Breast epithelium (tissue), 4 donors: ENCODE measurements at places on chromosomes 1 and 21. TPM values are rescaled to one million over a fixed set of nuclear protein-coding genes. Genes with fewer than 3 reads are reported as not detected.

GRCh38 chr1:44947774-44948311 is 38.6 kb downstream of the EIF2B3 start:
- no peak for DNase-seq
- no peaks in the 10 kb centered on the region for H3K27me3 ChIP-seq
- H3K36me3 ChIP-seq = no peaks in the 10 kb centered on the region
- peak overlapping the region; percentile 56 for H3K27ac ChIP-seq

GRCh38 chr1:91282695-91283420 is 121.8 kb downstream of the HFM1 start:
- no peaks in the 10 kb centered on the region for H3K36me3 ChIP-seq
- H3K27ac ChIP-seq = no peak overlapping the region
- H3K4me1 ChIP-seq = no peaks in the 10 kb centered on the region
- no peak overlapping the region for H3K4me3 ChIP-seq

DNA sequence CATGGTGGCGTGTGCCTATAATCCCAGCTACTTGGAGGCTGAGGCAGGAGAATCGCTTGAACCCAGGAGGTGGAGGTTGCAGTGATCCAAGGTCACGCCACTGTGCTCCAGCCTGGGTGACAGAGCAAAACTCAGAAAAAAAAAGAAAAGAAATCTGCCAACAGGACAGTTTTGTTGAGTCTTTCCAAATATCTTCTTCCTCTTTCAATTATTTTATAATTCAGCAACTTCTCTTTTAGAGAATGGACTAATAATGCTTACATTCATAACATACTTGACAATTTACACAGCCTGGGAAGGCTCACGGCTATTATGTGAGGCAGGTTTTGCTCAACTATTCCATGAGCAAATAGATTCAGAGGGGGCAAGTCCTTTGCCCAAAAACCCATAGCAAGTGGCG is 18.1 kb downstream of the CNR2 start:
- H3K27ac ChIP-seq = no peak overlapping the region
- no peaks in the 10 kb centered on the region for H3K4me1 ChIP-seq
- no peaks in the 10 kb centered on the region for H3K36me3 ChIP-seq
- H3K27me3 ChIP-seq = no peaks in the 10 kb centered on the region
- no peak overlapping the region for H3K4me3 ChIP-seq

GRCh38 chr1:18913065-18913835 is 10.9 kb upstream of the ALDH4A1 start:
- peaks cover 5% of the 10 kb centered on the region for H3K4me1 ChIP-seq
- peak; percentile 85 for DNase-seq
- H3K27ac ChIP-seq = peak overlapping the region; percentile 33
- no peaks in the 10 kb centered on the region for H3K27me3 ChIP-seq
- H3K4me3 ChIP-seq = peak overlapping the region; percentile 10
- no peaks in the 10 kb centered on the region for H3K36me3 ChIP-seq

- H3K36me3 ChIP-seq = no peaks in the 10 kb centered on the region
- H3K4me1 ChIP-seq = no peaks in the 10 kb centered on the region
- no peak overlapping the region for H3K27ac ChIP-seq
- no peak overlapping the region for H3K4me3 ChIP-seq
These were observed 115.9 kb downstream of the TM2D1 start for GRCh38 chr1:61609040-61609439.

- H3K27me3 ChIP-seq = no peaks in the 10 kb centered on the region
- H3K36me3 ChIP-seq = no peaks in the 10 kb centered on the region
- H3K27ac ChIP-seq = peak overlapping the region; percentile 70
- no peak for DNase-seq
These were observed 42.2 kb upstream of the GOLT1A start for GRCh38 chr1:204255966-204256365.

DNA sequence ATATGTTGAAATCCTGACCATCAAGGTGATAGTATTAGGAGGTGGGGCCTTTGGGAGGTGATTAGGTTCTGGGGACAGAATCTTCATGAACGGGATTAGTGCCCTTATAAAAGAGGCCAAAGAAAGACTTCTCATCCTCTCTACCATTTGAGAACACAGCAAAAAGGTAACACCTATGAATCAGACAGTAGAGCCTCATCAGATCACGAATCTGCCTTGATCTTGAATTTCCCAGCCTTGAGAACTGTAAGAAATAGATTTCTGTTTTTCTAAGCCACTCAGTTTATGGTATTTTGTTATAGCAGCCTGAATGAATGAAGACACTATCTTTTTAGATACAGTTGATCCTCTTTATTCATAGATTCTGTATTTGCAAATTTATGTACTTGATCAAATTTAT is 206.9 kb upstream of the EDN2 start:
- H3K4me1 ChIP-seq = no peaks in the 10 kb centered on the region
- no peaks in the 10 kb centered on the region for H3K36me3 ChIP-seq
- no peaks in the 10 kb centered on the region for H3K27me3 ChIP-seq
- H3K27ac ChIP-seq = no peak overlapping the region
- H3K4me3 ChIP-seq = no peak overlapping the region

DNA sequence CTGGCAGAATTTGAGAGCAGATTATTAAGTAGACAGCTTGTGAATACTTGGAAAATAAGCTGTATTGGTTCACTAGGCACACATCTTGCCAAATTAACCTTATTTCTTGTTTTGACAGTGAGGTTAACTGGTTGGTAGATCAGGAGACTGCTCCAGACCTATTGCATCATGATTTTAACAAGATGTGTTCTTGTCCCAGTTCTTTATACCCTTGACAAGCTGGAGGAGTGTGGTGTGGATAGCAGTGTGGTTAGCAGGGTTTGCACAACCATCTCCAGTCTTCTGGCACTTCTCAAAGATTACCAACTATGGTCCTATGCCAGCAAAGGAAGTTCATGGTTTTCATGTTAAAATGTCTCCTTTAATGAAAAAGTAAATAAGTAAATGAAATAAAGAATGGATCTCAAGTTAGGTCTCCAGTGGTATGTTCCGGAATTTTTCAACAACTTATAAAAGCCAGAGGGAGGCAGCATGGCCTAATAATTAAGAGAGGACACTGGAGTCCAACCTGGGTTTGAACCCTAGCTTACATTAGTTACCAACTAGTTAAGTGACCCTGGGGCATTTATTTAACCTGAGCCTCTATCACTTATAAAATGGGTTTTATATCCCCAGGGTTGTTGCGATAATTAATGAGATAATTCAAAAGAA is 34.1 kb downstream of the DDX20 start:
- H3K27ac ChIP-seq = peak overlapping the region; percentile 9
- no peak for DNase-seq
- H3K36me3 ChIP-seq = no peaks in the 10 kb centered on the region
- H3K27me3 ChIP-seq = no peaks in the 10 kb centered on the region

- no peak for DNase-seq
- no peaks in the 10 kb centered on the region for H3K27me3 ChIP-seq
- no peaks in the 10 kb centered on the region for H3K4me1 ChIP-seq
- no peak overlapping the region for H3K27ac ChIP-seq
- no peak overlapping the region for H3K4me3 ChIP-seq
- H3K36me3 ChIP-seq = no peaks in the 10 kb centered on the region
These were observed 77.3 kb upstream of the GALNT2 start for GRCh38 chr1:229989591-229990248.

- no peaks in the 10 kb centered on the region for H3K27me3 ChIP-seq
- no peak for DNase-seq
- no peaks in the 10 kb centered on the region for H3K36me3 ChIP-seq
- no peaks in the 10 kb centered on the region for H3K4me1 ChIP-seq
- no peak overlapping the region for H3K27ac ChIP-seq
These were observed 11.6 kb downstream of the ST6GALNAC3 start for GRCh38 chr1:76086109-76086508.

DNA sequence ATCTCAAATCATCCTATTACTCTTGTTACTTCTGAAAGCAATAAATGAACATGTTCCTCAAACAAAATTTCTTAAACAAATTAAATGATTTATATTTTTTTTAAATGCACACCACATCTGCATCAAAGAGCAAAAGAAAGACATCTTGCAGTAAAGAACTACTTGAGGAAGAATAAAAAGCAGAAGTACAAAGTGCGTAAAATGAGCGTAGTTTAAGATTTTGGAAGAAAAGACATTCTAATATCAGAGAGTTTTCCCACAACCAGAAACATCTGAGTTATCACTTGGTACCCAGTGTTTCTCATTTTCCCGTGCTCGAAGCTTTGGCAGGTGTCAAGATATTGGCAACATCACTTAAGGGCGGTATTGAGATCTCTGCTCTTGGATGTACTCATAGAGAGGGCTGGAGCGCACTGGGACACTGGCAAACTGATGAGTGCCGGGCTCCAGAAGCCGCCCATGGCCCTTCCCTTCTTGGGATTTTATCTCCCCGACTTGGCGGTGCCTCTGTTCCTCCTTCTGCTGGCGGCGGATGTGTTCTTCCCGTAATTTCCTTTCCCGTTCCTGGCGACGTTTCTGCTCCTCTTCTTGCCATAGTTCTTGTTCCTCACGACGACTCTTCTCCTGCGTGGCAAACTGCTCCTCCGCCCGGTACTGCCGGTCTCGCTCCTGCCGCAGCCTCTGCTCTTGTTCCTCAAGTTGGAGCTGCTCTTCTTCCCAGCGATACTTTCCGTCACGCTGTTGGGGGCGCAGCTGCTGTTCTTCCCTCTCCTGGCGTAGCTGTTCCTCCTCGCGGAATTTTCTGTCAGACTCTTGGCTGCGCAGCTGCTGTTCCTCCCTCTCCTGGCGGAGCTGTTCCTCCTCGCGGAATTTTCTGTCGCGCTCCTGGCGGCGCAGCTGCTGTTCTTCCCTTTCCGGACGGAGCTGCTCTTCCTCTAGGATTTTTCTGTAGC is 7.9 kb downstream of the TCHH start:
- DNase-seq = no peak
- H3K4me3 ChIP-seq = peak overlapping the region; percentile 67
- H3K4me1 ChIP-seq = peaks cover 3% of the 10 kb centered on the region
- H3K36me3 ChIP-seq = no peaks in the 10 kb centered on the region
- peaks cover 93% of the 10 kb centered on the region for H3K27me3 ChIP-seq

DNA sequence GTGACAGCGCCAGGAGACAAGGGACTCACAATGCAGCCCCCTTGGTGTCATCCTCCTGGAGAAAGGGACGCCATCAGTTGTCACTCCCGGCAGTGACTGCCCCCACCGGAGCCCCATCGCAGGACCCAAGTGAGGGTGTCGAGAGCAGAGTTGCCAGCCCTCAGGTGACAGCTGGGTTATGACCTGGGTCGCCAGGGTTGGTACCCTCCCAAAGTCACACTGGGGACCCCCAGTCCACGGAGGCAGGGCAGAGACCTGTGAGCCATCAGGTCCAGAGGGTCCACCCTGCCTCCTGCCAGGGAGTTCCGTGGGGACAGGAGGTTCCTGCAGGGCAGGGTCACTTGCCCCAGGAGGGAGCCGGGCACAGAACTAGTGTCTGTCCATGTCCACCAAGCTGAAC is 78.2 kb upstream of the IFFO2 start:
- no peaks in the 10 kb centered on the region for H3K4me1 ChIP-seq
- no peak for DNase-seq
- H3K4me3 ChIP-seq = no peak overlapping the region
- H3K36me3 ChIP-seq = no peaks in the 10 kb centered on the region
- H3K27ac ChIP-seq = peak overlapping the region; percentile 69

DNA sequence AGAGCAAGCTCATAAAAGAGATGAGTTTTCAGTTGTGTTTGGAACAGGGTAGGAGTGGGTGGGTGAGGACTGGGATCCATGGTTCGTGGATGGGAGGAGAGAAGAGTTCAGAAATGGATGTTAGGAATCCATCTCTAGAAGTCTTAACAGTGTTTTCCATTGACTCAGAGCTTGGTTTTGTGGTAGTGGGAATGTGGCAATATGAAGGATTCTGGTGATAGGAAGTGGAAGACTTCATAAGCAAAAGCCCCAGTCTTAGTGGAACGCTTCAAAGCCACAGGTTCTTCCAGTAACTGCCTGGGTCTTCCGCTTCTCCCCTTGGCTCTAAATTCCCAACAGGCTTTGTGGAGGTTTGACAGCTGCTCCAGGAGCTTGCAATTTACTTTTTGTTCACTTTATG is 167.9 kb downstream of the KCNJ6 start:
- H3K27ac ChIP-seq = no peak overlapping the region
- no peak overlapping the region for H3K4me3 ChIP-seq
- no peaks in the 10 kb centered on the region for H3K4me1 ChIP-seq
- peaks cover 7% of the 10 kb centered on the region for H3K27me3 ChIP-seq
- no peaks in the 10 kb centered on the region for H3K36me3 ChIP-seq

DNA sequence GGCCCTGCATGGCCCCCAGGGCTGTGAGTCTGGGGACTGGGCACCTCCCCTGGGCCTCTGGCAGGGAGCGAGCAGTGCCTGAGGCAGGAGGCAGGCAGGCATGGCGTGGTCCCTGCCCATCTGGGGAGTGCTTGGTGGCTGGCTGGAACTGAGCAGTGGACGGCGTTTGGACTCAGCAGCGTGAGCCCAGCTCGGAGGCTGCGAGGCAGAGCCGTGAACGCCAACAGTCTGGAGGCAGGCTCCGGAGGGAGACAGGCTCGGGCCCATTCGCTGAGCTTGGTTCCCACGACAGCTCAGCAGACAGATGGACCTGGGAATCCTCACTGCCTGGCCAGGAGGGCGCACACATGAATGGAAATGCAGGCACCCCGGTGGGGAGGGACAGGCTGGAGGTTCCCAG is 160.7 kb upstream of the POU3F1 start:
- no peaks in the 10 kb centered on the region for H3K4me1 ChIP-seq
- no peaks in the 10 kb centered on the region for H3K36me3 ChIP-seq
- DNase-seq = no peak
- H3K27ac ChIP-seq = no peak overlapping the region
- H3K4me3 ChIP-seq = no peak overlapping the region
- no peaks in the 10 kb centered on the region for H3K27me3 ChIP-seq

DNA sequence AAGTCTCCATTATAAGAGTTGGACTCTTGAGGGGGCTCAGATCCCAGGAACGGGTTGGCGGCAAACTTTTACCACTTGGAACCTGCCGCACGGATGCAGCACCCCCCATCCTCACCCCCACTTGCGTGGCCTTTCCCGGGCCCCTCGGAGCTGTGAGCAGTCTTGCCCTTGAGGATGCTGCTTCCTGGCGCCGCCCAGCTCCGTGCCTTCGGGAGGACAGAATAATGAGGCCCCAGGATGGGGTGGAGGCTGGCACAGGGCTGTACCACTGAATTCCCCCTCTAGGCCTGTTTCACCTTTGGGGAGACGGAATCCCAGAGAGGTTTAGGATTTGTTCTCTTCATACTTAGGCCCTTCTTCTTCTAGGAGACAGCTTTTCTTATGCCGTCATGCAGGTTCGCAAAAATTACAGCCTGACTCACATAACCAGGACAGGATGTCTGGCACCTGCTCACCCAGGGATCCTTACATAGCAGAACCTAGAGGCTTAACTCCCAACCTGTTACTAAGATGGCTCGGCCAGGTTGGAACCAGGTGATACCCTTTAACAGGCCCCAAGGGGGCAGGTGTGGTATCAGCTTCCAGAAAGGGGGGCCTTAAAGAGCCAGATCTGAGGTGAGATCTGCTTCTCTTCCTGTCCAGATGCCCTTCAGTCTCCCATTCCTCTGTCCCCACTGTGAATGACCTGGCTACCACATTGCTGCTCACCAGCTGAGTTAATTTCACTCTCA is 1.5 kb downstream of the TRNP1 start:
- peak overlapping the region; percentile 82 for H3K4me3 ChIP-seq
- H3K27me3 ChIP-seq = peaks cover 5% of the 10 kb centered on the region
- no peaks in the 10 kb centered on the region for H3K36me3 ChIP-seq
- no peak for DNase-seq

- no peaks in the 10 kb centered on the region for H3K27me3 ChIP-seq
- no peaks in the 10 kb centered on the region for H3K36me3 ChIP-seq
- peak overlapping the region; percentile 89 for H3K27ac ChIP-seq
- no peak for DNase-seq
- no peak overlapping the region for H3K4me3 ChIP-seq
These were observed 36.8 kb downstream of the FMO3 start for GRCh38 chr1:171127501-171127900.

Gene APOBEC4
- total RNA-seq = not detected

Gene PTPN22
- 3.4 TPM for total RNA-seq

Gene ZNF678
- 19.8 TPM for total RNA-seq

Gene CACNA1S
- total RNA-seq = not detected

Gene COL11A1
- 0.88 TPM for total RNA-seq

Gene DMBX1
- total RNA-seq = not detected

Gene CELF3
- total RNA-seq = not detected

Gene FCRL5
- 5.2 TPM for total RNA-seq

Gene PCP4
- 2.3 TPM for total RNA-seq

Gene INTS7
- 10.8 TPM for total RNA-seq
